Right atrium auricular region (tissue), 2 donors: ENCODE measurements at places on chromosomes 2 and 18. TPM values are rescaled to one million over a fixed set of nuclear protein-coding genes. Genes with fewer than 3 reads are reported as not detected.

FTCDNL1 gene
- 2.8 TPM for total RNA-seq

POTEE gene
- not detected for total RNA-seq

ERFE gene
- 1.5 TPM for total RNA-seq

GATA6 gene
- 88.7 TPM for total RNA-seq

ARL6IP6 gene
- 10.0 TPM for total RNA-seq

IHH gene
- total RNA-seq, result not detected

DNA sequence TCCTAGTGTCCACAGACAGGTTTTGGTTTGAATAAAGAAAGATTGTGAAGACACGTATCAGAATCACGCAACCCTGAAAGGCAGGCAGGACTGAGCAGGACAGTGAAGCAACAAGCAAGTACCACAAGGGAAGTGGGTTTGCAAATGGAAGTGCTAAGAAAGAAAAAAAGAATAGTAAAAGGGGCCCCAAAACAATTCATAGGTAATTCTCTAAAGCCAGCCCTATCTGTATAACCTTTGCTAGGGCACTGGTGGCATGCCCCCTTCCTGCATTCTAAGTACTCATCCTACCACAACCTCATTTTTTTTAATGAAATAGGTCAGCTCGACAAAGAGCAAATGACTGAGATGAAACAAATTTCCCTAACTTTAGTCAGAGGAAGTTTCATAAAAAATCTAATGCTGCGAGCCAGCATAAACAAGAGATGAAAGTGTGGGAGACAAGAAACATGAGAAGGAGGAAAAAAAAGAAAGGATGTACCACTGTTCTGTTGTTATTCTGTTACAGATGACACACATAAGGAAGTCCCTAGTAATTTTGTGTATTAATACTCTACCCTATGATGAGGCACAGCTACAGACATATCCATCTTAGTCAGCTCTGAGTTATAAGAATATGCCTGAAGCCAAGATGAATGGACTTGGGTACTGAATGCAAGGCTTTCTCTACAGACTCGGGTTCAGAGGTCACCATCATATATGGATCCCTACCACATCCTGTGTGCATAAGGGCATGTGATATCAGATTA, 32.2 kb downstream of the IKZF2 start:
- H3K4me3 ChIP-seq, result no peak overlapping the region
- H3K4me1 ChIP-seq, result no peaks in the 10 kb centered on the region
- H3K36me3 ChIP-seq, result no peaks in the 10 kb centered on the region

DNA sequence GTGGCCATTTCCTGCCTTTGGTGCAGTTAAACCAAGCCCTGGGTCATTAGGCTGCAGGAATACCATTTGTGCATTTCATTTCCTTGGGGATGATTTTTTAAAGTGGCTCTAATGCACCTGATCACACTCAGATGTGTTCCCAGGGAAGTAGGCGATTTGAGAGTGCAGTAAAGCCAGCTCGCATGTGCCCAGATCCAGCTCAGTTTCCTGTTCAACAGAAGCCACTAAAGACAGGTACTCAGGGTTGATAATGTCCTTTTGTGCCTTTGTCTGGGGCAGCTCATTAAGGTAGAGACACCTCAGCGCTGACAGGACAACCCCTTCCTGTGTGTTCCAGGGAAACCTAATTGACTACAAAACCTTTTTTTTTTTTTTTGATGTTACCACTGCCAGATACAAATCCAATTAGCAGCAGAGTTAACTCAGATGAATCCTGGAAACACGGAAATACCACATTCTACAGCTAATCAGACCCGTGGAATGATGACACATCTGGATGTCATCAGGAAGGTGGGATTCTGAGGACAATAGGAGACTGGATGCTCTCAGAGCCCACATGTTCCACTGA, 15.2 kb upstream of the CHRNA1 start:
- no peaks in the 10 kb centered on the region for H3K4me1 ChIP-seq
- no peak overlapping the region for H3K4me3 ChIP-seq
- H3K36me3 ChIP-seq, result no peaks in the 10 kb centered on the region
- DNase-seq, result no peak
- H3K27ac ChIP-seq, result no peak overlapping the region

- no peak overlapping the region for H3K4me3 ChIP-seq
- H3K27ac ChIP-seq, result no peak overlapping the region
- H3K36me3 ChIP-seq, result no peaks in the 10 kb centered on the region
- no peak for DNase-seq
- peaks cover 13% of the 10 kb centered on the region for H3K4me1 ChIP-seq
These were observed 51.1 kb downstream of the MAP2 start for GRCh38 chr2:209474960-209475359.

- DNase-seq, result no peak
- H3K27ac ChIP-seq, result no peak overlapping the region
- no peaks in the 10 kb centered on the region for H3K36me3 ChIP-seq
- H3K27me3 ChIP-seq, result peaks cover 4% of the 10 kb centered on the region
These were observed 9.9 kb upstream of the WNT6 start for GRCh38 chr2:218849721-218850120.

GRCh38 chr2:113185664-113186432, 12.1 kb downstream of the PSD4 start:
- H3K27ac ChIP-seq, result no peak overlapping the region
- H3K4me1 ChIP-seq, result no peaks in the 10 kb centered on the region
- H3K27me3 ChIP-seq, result no peaks in the 10 kb centered on the region
- no peaks in the 10 kb centered on the region for H3K36me3 ChIP-seq

DNA sequence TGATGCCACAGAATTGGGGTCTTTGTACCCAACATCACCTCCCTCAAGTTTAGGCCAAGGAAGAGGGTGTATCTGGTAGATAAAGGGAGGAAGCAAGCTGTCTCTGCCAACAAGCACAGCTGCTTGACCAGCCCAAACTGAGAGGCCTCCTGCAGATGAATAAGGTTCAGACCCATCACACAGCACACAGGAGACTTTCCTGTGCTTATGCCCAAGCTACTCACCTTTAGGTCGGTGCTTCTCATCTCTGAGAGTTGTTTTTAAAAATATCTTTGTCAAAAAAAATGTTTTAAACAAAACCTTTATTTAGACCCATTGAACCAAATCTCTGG, 24.7 kb upstream of the SP3 start:
- no peaks in the 10 kb centered on the region for H3K27me3 ChIP-seq
- H3K4me3 ChIP-seq, result no peak overlapping the region
- H3K4me1 ChIP-seq, result peaks cover 53% of the 10 kb centered on the region
- no peaks in the 10 kb centered on the region for H3K36me3 ChIP-seq
- DNase-seq, result no peak
- peak overlapping the region; percentile 70 for H3K27ac ChIP-seq

DNA sequence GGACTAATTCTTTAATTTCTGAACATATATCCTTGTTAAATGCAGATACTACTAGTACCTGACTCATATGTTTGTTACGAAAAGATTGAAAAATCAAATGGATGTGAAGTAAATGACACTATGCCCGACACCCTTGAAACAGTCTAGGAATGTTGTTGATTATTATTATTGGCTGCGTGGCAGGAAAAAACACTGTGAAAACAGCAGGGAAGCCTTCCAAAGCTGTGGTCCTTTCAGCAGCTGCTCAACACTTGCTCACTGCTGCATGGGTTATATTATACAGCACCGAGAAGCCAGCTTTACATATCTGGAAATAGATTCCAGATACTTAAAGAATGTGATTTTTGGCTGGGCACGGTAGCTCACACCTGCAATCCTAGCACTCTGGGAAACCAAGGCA, 26.5 kb downstream of the CRYGD start:
- H3K4me3 ChIP-seq, result no peak overlapping the region
- H3K27ac ChIP-seq, result no peak overlapping the region
- H3K4me1 ChIP-seq, result no peaks in the 10 kb centered on the region
- DNase-seq, result no peak
- H3K27me3 ChIP-seq, result no peaks in the 10 kb centered on the region

- peak overlapping the region; percentile 18 for H3K27ac ChIP-seq
- H3K4me1 ChIP-seq, result no peaks in the 10 kb centered on the region
- H3K36me3 ChIP-seq, result no peaks in the 10 kb centered on the region
- DNase-seq, result no peak
These were observed 82.5 kb downstream of the CERS6 start for GRCh38 chr2:168538534-168538933.

GRCh38 chr2:169141713-169142352, 72.5 kb downstream of the DHRS9 start:
- no peak overlapping the region for H3K4me3 ChIP-seq
- no peaks in the 10 kb centered on the region for H3K36me3 ChIP-seq
- no peak for DNase-seq
- no peak overlapping the region for H3K27ac ChIP-seq

DNA sequence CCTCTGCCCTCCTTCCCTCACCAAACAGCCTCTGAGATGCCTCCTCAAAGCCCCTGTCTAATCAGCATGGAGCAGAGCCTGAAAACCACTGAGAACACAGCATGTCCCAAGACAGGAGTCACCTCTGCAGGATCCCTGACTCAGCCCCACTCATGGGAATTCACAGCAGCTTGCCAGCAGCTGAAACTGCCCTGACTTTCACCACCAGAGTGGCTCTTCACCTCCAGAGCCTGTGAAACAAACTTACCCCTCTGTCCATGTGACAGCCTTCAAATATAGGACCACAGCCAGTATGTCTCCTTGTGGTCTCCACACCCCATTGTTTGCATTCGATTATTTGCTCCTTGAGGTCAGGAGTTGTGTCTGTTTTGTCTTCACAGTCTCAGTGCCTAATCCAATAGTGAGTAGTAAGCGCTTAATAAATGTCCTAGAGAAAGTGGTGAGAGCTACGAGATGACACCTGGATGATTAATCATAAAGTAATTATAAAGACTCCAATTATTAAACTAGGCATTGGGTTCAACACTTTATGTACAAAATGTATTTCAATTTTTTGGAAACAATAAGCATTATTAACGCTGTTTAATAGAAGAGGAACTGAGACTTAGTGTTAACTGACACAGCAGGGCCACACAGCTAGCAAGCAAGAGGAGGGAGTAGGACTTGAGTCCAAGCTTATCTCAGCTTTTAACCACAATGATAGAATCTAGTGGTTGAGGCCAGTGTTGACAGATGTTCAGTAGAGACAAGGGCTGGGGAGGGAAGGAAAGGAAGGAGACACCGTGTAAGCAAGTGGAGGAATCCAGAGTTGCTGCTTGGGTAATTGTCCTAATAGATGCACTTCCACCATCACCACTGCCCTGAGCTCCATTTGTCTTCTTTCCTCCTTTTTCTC, 358.7 kb upstream of the TNP1 start:
- no peak overlapping the region for H3K4me3 ChIP-seq
- peaks cover 6% of the 10 kb centered on the region for H3K4me1 ChIP-seq
- DNase-seq, result no peak

DNA sequence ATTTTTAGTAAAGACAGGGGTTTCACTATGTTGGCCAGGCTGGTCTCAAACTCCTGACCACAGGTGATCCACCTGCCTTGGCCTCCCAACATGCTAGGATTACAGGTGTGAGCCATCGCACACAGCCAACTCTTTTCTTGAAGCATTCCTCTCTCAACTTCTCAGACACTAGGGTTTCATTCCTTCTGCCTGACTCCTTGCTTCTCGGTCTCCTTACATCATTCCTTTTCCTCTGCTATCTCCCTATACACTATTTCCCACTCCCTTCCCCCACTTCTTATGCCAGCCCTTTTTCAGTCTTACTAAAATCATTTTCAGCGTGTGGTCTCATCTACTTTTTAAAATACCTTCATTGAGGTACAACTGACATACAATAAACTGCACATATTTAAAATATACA, 6.1 kb downstream of the SOS1 start:
- no peak overlapping the region for H3K27ac ChIP-seq
- no peak for DNase-seq
- peaks cover 25% of the 10 kb centered on the region for H3K4me1 ChIP-seq

DNA sequence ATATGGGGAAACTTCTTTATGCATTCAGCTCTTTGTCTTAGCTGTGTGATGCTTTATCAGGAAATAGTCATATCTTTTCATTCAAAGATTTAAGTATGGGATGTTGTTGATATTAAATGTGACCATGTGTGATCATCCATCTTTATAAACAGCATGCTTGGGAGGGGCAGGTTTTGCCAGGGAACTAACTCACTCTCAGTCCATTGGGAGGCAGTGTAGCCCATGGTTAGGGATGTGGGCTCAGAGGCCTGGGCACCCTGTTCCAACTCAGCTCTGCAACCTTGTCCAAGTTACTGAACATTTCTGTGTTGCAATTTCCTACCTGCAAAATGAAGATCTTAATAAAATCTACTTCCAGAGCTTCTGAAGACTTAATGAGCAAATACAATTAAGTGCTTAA, 92.0 kb upstream of the BCL2L11 start:
- no peaks in the 10 kb centered on the region for H3K4me1 ChIP-seq
- H3K36me3 ChIP-seq, result no peaks in the 10 kb centered on the region
- no peaks in the 10 kb centered on the region for H3K27me3 ChIP-seq
- no peak overlapping the region for H3K27ac ChIP-seq
- DNase-seq, result peak; percentile 18

- H3K27ac ChIP-seq, result no peak overlapping the region
- H3K4me1 ChIP-seq, result no peaks in the 10 kb centered on the region
- no peak for DNase-seq
- no peaks in the 10 kb centered on the region for H3K27me3 ChIP-seq
- no peaks in the 10 kb centered on the region for H3K36me3 ChIP-seq
- no peak overlapping the region for H3K4me3 ChIP-seq
These were observed 77.0 kb upstream of the PDE1A start for GRCh38 chr2:182503886-182504285.

- H3K27ac ChIP-seq, result no peak overlapping the region
- H3K4me3 ChIP-seq, result no peak overlapping the region
- H3K36me3 ChIP-seq, result no peaks in the 10 kb centered on the region
- no peaks in the 10 kb centered on the region for H3K27me3 ChIP-seq
- H3K4me1 ChIP-seq, result no peaks in the 10 kb centered on the region
- DNase-seq, result peak; percentile 72
These were observed 493.8 kb upstream of the NRP2 start for GRCh38 chr2:205188239-205189138.

- no peak for DNase-seq
- no peak overlapping the region for H3K4me3 ChIP-seq
- H3K36me3 ChIP-seq, result no peaks in the 10 kb centered on the region
- no peak overlapping the region for H3K27ac ChIP-seq
These were observed 435.3 kb downstream of the TGIF1 start for GRCh38 chr18:3885209-3885792.

- H3K36me3 ChIP-seq, result no peaks in the 10 kb centered on the region
- no peak overlapping the region for H3K4me3 ChIP-seq
- no peaks in the 10 kb centered on the region for H3K27me3 ChIP-seq
These were observed 27.1 kb upstream of the TXNDC2 start for GRCh38 chr18:9858642-9859041.

- DNase-seq, result no peak
- H3K4me3 ChIP-seq, result no peak overlapping the region
- H3K27me3 ChIP-seq, result no peaks in the 10 kb centered on the region
- H3K27ac ChIP-seq, result no peak overlapping the region
These were observed 30.2 kb upstream of the TYMS start for GRCh38 chr18:627231-627630.

- H3K27ac ChIP-seq, result no peak overlapping the region
- H3K36me3 ChIP-seq, result no peaks in the 10 kb centered on the region
- DNase-seq, result no peak
- H3K4me1 ChIP-seq, result no peaks in the 10 kb centered on the region
These were observed 7.0 kb downstream of the ZSWIM2 start for GRCh38 chr2:186841940-186842339.

DNA sequence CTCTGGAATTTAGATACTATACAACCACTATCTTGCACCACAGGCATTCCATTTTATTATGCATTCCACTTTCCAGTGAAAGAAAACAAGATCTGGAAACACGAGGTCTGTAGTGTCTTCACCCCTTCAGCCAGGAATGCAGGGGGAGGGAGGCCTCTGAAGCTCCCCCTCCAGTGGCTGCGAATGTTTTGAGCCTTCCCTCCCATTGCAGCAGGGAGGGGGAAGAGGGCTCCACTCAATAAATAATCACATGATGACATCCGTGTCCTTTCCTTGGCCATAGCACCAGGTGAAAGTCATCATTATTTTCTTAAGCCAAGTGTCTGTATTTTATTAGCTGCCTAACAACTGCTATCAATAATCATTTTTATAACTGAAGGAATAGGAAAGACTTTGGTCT, 38.6 kb downstream of the ALPK2 start:
- DNase-seq, result no peak
- peak overlapping the region; percentile 86 for H3K27ac ChIP-seq
- no peak overlapping the region for H3K4me3 ChIP-seq
- H3K4me1 ChIP-seq, result peaks cover 53% of the 10 kb centered on the region
- H3K27me3 ChIP-seq, result no peaks in the 10 kb centered on the region
